Upper lobe of left lung (tissue), 6 donors: ENCODE measurements at places on chromosomes 1 and 21.

DNA sequence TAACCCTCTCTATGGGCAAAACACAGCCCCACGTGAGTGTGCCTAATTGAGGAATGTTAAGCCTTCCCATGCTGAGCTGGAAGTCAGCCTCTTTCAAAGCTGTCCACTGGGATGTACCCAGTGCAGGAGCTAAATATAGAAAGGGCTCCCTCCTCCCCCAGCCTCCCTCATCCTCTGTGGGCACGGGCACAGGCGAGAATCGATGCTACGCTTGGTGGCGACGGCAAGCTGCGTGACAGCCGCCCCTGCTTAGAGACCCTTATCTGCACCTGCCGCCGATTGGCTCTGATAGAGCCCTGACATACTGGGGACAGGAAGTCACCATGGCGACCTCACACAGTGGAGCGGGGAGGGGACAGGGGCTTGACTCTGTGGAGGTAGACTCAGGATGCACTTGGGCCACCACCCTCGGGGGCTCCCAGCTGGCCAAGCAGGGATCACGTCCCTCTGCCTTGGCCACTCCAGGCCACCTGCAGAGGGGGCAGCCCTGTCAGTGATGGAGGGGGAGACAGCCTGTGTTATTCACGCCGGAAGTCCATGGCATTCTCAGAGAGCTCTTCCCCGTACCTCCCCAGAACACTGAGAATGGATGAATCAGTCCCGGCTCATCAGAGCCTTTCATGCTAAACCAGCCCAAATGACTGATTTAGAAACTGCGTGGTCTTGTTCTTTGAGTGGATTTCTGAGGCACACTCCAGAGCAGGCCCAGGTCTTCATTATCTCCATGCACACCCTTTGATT, 84.8 kb downstream of the KCND3 start:
- peak; percentile 27 for DNase-seq

DNA sequence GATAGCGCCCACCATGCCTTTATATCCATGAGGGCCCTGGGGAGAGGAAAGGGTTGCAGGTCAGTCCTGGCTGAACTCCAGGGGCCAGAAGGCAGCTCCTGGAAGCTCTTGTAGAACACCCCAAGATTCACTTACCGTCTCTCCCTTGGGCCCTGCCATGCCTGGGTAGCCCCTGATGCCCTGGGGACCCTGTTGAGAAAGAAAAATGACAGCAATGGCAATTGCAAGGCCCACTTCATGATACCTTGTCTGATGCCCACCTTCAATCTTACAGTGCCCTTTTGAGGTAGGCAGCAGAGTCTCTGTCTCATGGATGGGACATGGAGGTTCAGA, 7.0 kb downstream of the COL9A2 start:
- DNase-seq, result no peak

GRCh38 chr1:212313616-212314015, 28.4 kb downstream of the PPP2R5A start:
- DNase-seq, result no peak

- DNase-seq, result no peak
Observed at GRCh38 chr1:244296447-244296846, 155.3 kb downstream of the ADSS2 start.

- no peak for DNase-seq
Observed at GRCh38 chr1:162700131-162700530, 67.9 kb downstream of the DDR2 start.

- DNase-seq, result peak; percentile 36
Observed at GRCh38 chr1:7407544-7407895, 363.6 kb upstream of the VAMP3 start.

GRCh38 chr1:36626435-36626834, 143.7 kb upstream of the CSF3R start:
- no peak for DNase-seq

DNA sequence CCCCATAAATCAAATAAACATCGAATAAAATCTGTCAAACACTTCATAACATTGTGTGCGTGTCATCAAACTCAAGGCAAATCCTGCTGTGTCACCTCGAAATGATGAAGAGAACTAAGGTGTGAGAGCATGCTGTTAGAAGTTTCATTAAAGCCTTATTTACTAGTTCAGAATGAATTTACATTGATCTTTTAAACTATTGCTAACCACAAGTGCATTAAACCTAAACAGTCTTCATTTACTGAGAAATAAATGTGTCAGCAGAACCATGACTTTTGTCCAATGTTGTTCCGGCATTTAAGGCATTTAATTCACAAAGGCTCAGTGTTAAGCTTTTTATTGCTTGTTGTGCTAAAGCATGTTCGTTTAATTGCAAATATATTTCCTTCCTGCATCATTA, 474.4 kb downstream of the SETD4 start:
- DNase-seq, result no peak

- no peak for DNase-seq
Observed at GRCh38 chr1:25754470-25755181, 45.4 kb upstream of the SELENON start.

DNA sequence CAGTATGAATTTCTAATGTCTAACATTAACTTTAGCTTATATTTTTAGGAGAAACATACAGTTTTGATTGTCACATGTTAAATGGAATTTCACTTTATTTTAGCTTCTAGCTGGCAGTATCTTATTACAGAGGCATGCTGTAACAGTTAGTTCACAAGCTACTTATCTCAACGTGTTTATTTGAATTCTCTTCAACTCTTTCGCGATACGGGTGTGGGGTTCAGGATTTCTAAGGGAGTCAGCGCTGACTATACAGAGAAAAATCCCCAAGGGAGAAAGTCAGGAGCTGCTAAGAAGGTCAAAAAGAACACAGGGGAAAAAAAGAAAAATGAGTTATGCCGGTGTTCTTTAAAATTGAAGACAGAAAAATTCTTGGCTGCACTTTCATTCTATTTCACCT, 296.2 kb downstream of the VAV3 start:
- no peak for DNase-seq

GRCh38 chr1:232508130-232508701, 121.7 kb downstream of the SIPA1L2 start:
- no peak for DNase-seq

GRCh38 chr1:5651964-5652821, 340.0 kb downstream of the NPHP4 start:
- no peak for DNase-seq

DNA sequence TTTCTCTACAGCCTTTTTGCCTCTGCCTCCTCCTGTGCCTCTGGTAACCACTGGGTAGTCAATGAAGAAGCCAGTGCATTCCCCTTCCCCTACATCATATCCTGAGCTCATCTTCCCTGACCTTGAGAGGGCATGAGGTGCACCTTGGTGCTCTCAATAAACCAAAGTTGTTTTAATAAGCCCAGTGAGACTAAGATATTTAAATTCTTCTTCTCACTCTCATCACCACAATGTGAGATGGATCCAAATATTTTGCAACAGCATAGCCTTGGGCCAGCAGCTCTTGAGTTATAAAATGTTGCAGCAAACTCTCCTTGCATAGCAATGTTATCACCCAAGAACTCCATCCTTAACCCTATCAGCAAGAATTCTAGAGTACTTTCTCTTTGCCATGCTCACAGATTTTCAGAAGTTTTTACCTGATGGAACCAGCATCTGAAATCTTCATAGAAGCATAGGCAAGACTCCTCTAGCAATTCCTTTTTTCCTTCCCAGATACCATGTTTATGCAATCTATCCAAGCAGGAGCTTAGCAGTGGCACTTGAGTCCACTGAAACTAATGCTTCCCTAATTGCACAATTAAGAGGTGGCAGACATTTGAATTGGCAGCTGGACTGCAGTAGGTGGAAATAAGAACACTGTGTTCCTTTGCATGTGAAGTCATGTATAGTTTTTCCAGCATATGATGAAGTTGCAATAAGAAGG, 36.8 kb downstream of the CDC7 start:
- no peak for DNase-seq

DNA sequence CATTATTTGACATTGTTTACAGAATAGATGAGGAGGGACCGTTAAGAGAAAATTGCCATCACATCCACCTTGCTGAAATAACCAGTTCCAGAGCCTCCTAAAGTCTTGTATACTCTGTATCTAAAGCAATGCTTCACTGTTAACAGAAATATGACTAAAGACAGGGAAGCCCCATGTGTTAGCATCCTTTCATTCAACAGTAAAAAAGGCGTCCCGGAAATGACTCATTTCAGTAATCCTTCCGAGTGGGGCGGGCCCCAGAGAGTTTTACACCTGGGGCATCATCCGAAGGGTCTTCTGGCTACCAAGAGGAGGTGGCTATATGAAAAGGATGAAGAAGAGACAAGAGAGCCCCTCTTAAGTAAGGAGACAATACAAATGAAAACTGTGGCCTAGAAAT, 227.2 kb downstream of the SLC45A1 start:
- DNase-seq, result no peak

GRCh38 chr1:236010443-236010842, 54.4 kb downstream of the NID1 start:
- no peak for DNase-seq
